Renal cortex interstitium (tissue), 15 donors: ENCODE measurements at places on chromosomes 2 and 18. TPM values are rescaled to one million over a fixed set of nuclear protein-coding genes. Genes with fewer than 3 reads are reported as not detected.

GRCh38 chr2:55891671-55892094, 31.9 kb downstream of the EFEMP1 start:
- no peak for DNase-seq

C2orf15 gene
- polyA plus RNA-seq = 13.7 TPM

TCF7L1 gene
- polyA plus RNA-seq = 49.9 TPM

CPLX4 gene
- polyA plus RNA-seq = 0.23 TPM
